Fibroblast of skin of left biceps (primary cell): ENCODE measurements at places on chromosomes 6 and 20.

DNA sequence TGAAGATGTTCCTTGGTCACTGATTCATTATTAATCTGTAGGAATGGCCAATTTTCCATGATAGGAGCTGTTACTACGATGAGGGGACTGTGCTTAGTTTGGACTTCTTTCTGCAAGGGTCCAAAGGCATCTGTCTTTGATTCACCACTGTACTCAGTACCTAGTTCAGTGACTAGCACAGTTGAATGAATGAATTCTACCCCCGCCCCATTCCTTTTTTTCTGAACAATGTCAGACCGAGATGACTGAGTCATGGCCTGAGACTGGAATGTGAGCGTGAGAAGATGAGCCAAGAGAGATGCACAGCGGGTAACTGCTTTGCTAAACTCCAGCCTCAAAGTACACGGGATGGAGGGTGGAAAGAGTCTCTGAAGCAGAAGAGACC is 419 bp upstream of the SNHG17 start:
- no peak for DNase-seq

DNA sequence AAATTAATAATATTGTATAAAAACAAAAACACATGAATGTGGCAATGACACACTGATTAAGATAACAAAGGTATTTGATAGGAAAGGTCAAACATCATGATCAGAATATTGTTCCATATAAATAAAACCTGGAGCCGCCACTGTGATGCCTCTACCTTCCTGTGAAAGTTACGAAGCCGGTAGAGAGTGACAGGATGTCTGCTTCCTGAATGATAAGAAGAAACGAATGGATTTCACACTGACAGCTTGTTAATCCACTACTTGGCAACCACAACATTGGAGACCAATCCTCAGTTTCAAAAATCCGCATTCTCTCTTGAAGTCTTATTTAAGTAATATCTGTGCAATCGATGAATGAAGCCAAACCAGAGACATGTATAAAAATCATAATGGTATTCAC is 315.1 kb downstream of the HDGFL1 start:
- no peak for DNase-seq

GRCh38 chr6:90160013-90160412 is 136.6 kb downstream of the BACH2 start:
- DNase-seq = no peak

DNA sequence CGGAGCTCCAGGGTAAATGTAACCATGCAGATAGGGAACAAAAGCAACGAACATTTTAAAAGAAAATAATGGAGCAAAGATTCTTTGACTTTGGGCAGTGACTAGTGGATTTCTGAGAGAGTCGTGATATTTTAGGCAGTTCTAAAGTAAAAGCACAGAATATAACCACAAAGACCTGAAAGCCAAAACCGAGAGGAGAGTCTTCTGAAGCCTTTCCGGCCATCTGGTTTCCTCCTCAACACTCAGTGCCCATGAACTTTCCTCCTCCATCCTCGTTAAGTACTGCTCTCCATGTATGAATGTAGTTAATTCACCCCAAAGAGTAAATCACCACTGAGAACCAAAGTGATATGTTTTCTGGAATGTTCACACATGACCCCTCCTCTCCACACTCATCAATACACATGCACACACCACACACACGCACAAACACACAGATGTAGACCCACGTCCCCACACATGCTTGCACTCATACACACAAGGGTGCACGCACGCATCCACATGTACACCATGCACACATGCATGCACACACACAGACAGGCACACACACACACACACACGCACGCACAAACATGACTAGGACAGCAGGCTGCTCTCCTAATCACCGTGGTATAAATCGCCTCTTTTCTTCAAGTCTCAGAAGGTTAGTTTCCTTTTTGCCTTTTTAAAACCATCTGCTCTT is 109.5 kb downstream of the MYLK4 start:
- no peak for DNase-seq

GRCh38 chr6:132425176-132425575 is 23.9 kb upstream of the MOXD1 start:
- DNase-seq = no peak

- no peak for DNase-seq
Observed at GRCh38 chr20:45489083-45489531, 19.6 kb downstream of the WFDC2 start.

GRCh38 chr20:40688129-40689099 is 622 bp downstream of the MAFB start:
- DNase-seq = no peak

- DNase-seq = no peak
Observed at GRCh38 chr6:96631248-96631647, 68.3 kb downstream of the FHL5 start.

GRCh38 chr6:163149279-163149848 is 265.2 kb upstream of the QKI start:
- DNase-seq = no peak
